ENCODE measurements at places on chromosomes 11 and 22.

GRCh38 chr11:8756201-8756600, 73.6 kb downstream of the RPL27A start:
- DNase-seq: no peak

- no peak for DNase-seq
Measured at GRCh38 chr22:37970864-37971263, 13.5 kb downstream of the SOX10 start.

DNA sequence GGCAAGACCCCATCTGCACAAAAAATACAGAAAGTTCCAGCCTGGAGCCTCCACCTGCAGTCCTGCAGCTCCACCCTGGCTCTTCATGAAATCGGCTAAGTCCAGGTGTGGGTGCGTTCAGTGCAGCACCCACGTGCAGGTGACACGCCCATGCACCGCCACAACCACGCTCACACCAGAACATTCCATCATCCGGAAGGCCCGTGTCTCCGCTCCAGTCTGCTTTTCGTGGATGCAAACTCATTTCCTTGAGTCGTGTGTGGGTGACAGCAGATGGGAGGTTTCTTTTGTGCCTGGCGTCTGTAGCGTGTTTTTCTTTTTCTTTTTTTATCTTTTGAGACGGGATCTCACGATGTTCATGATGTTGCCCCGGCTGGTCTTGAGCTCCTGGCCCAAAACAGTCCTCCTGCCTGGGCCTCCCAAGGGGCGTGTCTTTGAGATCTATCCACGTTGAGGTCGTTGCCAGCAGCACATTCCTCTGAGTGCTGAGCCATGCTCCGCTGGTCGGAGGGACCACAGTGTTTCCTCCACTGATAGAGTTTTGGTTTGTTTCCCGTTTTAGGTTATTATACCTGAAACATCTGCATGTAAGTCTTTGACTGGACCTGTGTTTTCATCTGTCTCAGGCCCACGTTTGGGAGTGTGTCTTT, 7.2 kb downstream of the PTDSS2 start:
- DNase-seq: no peak

GRCh38 chr11:59545179-59546020, 34.1 kb downstream of the OR4D9 start:
- peak; percentile 46 for DNase-seq

GRCh38 chr22:34946339-34946985, 119.5 kb upstream of the ISX start:
- DNase-seq: no peak

DNA sequence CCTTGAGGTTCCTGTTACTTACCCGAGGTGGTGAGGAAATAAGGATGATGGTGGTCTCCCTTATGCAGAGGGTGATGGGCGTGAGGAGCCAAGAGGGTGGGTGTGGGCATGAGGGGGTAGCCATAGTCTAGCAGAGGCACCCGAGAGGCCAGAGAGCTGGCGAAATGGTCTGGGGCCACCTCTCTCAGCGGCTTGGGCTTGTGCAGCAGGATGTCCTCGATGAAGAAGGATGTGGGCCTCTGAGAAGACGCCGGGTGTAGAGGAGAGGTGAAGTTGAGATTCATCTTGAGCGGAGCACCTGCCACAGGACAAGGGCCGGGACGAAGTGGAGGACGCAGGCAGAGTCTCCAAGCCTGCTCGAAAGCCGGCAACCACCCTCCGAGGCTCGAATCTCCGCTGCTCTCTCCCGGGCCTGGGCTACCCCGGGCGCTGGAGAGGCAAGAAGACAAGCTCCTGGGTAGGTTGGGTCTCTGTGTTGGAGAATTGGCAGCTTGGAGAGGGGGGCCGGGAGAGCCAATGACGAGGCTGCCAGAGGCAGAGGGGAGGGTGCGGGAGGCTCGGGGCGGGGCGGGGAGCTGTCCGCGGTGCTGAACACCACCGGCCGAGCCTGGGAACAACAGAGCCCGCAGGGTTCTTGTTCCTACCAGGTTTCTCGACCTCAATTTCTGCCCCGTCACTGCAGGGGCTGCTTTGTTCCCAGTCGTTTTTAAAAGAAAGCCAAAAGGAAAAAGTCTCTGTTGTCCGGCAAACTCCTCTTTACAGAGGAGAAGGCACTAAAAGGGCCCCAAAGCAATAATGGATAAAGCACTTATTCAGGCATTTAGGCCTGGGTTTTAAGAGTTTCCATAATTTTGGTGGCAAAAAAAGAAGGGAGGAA, at the start of gene BSX:
Gene BSX (minus strand): TSS at position 447 of the 877 bp plus-strand sequence. CDS start 163 bp downstream, at position 284.
- peak; percentile 95 for DNase-seq

DNA sequence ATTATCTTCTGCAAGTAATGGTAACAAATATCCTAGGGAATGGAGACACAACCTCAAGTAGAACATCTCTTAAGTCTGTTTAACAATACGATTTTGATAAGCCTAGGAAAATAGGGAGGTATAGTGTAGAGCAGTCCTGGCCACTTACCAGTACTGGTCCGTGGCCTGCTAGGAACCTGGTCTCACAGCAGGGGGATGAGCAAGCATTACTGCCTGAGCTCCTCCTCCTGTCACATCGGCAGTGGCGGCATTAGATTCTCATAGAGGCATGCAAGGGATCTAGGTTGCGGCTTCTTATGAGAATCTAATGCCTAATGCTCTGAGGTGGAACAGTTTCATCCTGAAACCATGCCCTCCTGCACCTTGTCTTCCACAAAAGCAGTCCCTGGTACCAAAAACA, 4.4 kb downstream of the OR51V1 start:
- peak; percentile 23 for DNase-seq

DNA sequence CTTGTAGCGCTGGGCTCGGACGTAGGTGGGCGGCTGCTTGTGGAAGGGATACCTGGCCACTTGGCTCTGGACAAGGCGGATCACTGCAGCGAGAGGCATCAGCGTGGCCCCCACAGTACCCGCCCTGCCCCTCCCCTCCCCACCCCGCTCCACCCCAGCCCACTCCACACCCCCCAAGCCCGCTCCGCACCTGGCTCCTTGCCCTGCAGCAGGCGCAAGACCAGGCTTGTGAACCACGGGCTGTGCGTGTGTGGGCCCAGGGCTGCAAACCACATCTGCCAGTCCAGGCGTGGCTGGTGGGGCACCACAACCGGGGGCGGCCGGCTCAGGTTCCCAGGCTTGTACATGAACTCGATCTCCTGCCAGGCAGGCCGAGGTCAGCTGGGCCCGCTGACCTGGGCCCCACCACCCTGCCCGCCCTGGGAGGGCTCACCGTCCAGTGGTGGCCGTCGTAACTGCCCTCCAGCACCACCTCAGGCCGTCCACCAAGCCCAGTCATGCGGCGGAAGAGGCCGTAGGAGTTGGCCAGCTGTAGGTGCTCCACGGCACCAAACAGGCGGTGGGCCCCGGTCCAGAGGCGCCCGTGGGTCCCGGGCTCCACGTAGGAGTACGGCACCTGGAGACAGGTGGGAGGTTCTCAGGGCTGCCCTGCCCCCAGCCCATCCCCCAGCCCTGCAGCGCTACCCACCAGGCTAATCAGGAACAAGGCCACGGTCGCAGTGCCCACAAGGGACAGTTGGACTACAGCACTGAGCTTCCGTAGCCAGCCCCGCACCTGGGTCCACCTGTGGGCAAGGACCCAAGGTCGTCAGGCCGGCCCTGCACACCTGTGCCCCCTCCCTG, 2.9 kb downstream of the LMF2 start:
- DNase-seq: no peak

- DNase-seq: no peak
Measured at GRCh38 chr11:34630544-34630943, 9.7 kb downstream of the EHF start.

DNA sequence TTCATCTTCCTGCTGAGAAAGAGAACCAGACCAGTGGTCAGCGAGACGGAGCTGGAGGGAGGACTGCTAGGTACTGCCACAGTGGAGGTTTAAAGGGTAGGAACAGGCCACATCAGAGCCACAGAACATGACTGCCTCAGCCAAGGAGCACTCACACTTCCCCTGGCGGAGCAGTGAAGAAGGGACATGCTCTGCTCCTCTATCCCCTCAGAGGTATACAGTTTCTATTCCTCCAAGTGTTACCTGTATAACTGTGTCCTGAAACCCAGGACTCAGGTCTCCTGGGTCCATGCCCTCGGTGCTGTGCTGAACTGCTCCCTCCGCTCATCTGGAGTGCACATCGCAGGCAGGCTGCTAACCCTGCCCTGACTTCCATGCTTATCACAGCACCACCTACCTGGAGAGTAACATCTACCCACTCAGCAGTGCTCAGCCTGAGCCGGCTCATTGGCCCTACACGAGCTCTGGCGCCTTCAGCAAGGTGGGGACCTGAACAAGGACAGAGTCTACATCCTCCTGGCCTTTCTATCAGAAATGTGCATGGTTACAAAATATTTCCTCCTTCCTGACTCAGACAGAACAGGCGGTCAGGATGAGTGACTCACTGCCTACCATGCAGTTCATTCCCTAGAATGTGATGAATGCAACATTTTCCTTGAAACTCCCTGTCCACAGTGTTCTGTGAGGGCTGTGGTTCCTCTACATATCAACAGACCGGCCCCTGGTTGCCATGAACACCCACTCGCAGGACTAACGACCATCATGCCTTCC, 52.9 kb downstream of the C11orf58 start:
- no peak for DNase-seq

DNA sequence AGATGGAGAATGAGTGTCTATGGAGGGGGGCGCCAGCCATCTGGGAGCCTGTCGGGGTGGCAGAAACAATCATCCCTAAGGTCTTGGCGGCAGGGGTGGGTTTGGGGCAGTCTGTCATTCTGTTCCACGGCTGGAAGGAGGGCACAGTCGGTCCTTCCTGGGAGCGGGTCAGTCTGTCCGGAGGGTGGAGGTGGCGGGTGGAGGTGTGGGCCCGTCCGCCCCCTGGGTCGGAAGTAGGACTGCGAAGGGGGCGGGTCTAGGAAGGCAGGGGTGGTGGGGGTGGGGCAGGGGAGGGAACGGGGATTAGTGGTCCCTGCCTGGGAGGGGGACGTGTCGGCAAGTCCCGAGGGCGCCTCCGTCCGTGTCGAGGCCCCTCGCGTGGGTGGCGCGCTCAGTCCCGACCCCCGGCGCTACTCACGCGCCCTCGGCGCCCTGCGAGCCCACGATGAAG, 461 bp downstream of the TBC1D10A start:
- DNase-seq: peak; percentile 41

DNA sequence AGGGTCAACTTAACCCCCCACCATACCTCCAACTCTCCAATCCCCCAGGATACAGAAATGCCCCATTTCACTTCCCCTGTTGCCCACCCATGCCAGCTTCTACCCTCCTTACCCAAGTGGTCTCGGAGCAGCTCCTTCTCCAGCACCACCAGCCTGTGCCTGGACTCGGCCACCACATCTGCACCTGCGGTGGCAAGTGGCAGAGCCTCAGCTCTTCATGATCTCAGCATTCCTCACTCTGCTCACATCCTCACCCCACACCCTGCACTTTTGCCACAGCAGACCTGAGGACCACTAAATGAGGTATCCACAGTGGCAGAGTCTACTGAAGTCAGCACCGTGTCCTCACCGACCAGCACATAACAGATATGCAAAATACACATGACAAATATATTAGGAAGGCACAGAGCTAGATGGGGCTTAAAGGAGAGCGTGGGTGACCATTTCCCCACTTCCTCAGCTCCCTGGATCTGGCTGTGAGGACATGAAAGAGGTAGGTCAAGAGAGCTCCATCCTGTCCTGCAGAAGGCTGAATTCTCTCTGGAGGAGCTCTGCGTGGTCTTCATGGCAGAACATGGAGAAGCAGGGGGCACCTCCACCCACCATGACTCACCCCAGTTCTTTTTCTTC, 9.7 kb downstream of the NHERF4 start:
- no peak for DNase-seq

DNA sequence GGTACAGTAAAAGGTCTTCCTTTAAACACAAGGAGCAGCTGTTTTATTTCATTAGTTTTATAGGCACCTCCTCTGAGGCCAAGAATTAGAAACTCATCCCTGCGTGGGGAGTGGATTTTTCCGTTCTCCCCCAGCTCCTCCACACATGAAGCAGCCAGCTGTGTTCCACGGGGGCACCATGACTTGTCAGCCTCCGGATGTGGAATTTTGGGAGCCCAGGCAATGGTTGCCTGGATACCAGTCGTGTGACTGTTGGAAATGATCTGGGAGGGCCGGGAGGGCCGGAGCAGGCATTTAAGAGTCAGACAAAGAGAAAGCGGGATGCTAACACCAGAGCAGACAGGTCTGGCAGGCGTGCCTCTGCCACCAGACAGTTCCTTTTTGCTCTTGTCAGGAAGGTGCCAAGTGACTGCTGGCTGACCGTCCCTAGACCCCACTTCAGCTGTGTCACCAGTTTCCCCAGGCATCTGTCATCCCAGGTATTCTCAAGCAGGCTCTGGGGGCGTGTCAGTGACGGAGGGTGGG, 15.9 kb upstream of the CDC42EP2 start:
- DNase-seq: no peak

DNA sequence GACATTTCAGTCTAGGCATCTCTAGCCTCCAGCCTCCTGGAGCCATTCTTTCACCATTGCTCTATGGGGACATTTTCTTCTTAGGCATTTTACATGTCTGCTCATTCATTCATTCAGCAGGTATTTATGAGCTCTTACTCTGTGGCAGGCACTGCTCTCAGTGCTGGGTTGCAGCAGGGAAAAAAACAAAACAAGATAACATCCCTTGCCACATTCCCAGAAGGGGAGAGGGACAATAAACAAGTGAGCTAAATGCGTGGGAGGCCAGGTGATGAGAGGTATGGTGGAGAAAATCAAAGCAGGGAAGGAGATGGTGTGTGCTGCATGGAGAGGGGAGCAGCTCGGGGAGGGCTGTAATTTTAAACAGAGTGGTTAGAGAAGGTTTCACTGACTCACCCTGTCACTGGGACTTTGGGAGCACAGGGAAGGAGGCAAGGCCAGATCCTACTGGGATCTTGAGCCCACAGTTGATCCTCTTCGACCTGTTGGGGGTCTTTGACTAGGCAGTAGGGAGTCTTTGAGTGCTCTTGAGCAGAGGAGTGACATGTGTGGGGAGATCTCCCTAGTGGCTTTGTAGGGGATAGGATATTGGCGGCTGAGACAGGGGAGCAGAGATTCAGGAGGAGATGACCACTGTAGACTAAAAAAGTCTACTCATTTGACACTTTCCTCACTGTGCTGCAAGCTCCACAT, 17.0 kb downstream of the MICAL2 start:
- DNase-seq: no peak

DNA sequence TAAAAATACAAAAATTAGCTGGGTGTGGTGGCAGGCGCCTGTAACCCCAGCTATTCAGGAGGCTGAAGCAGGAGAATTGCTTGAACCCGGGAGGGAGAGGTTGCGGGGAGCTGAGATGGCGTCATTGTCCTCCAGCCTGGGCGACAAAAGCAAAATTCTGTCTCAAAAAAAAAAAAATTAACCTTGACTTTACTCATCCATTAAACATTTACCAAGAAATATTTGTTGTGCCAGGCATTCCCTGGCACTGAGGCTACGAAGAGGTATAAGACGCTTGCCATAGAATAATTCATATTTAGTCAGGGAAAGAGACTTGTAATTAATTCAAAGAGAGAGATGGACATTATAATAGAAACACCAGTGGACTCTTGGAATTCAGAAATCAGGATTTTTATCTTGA, 13.2 kb upstream of the PAFAH1B2 start:
- no peak for DNase-seq

- no peak for DNase-seq
Measured at GRCh38 chr22:49499433-49500075, 328.1 kb downstream of the BRD1 start.

DNA sequence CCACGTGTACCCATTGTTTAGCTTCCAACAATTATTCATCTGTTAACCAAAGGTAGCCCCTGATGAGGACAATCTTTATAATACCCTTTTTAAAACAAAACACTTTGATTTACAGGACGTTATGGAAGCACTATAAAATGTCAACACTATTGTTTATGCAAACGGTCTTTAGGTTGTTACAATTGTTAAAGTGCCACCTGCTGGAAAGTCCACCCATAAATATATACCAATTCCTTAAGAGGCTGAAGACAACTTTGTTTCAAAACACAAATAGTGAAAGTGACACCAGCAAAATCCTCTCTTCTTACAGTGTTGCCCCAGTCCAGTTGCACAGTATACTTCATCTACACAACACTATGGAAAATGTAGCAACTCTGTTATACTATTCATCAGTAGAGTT, 68.9 kb upstream of the SLN start:
- DNase-seq: no peak

Data from GM23338 (cell line).